EH (cell line): ENCODE measurements at places on chromosomes 2 and 18.
A peak's percentile ranks its signal among the peaks of the same experiment; 100 is the strongest.

DNA sequence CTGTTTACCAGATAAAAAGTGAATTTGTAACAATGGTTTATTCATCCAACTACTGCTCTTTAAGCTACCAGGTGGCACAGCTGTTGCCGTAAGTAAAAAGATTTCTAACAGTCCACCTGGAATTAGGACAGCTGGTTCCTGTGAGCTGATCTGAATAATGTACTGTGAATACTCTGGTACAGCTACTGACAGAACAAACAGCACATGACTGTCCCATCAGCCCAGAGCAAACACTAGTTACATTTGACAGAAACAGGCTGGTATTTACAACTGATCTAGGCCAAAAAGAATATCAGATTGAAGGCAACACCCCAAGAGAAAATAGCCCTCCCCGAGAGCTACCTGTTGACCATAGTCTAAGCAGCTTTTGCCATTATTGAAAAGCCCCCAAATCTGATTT lies 840.4 kb downstream of the CPS1 start:
- DNase-seq: no peak

- no peak for DNase-seq
Observed at GRCh38 chr2:8837795-8838140, 355 bp upstream of the KIDINS220 start.

DNA sequence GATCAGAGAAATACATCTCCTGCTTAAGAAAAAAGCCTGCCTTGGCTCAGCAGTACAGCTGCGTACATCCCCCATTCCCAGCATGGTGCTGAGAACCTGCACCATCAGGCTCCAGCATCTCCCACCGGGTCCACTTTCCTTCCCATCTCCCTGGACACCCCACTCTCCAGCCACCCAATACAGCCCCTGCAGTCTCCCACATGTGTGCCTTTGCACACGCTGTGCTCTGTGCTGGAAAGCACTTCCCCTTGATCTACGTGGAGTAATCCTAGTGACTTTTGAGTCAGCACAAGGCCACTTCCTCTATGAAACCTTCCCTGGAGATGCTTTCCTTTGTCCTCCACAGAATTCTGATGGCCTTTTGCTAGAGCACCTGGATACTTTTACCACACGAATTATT lies 17.0 kb downstream of the STAT1 start:
- DNase-seq: no peak

- no peak for DNase-seq
Observed at GRCh38 chr2:69285379-69285894, 101.6 kb downstream of the GFPT1 start.

- no peak for DNase-seq
Observed at GRCh38 chr2:84732897-84733778, 147.7 kb downstream of the TRABD2A start.

DNA sequence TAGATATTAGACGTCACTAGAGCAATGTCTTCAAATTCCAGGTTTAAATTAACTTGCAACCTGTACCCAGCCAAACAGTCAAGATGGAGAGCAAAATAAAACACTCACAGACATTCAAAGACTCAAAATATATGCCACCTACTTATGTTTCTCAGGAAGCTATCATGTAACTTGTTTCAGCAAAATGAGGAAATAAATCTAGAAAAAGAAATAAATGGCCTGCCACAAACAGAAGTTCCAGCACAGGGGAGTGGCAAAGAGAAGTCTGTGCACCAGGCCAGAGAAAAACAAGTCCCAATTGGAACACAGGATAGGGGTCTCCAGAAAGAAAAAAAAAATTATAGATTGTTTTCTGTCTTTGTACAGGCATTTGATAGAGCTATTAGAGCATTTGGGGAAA lies 96.7 kb downstream of the LRP2 start:
- DNase-seq: no peak

DNA sequence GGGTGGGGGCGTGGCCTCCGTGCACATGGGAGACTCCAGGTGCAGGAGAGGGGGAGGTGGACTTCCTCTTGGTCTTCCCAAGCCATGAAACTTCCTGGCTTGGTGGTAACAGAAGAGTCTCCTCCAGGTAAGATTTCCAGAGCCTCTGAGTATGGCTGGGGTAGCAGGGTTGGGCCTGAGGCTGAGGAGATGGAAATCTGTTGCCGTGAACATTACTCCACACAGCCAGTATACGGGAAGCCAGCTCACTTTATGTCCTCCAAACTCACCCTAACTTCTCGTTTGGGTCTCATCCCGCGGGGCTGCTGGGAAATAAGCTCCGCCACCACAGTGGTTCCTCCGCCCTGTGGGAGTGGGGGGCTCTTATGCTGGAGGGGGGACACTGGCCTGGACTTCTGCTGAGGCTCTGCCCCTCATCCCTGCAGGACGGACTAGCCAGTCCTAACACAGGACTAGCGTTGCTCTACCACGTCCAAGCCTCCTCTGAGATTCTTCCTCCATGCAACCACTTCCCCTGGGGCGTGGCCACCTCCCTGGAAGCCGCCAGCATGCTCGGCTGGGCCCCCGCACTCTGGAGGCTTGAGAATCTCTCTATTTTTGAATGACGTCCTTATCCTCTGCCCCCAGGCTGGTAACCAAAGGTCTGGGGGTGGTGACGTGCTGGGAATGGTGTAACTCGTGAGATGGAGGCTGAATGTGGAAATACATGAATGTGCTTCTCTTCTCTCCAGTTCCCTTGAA lies 777 bp upstream of the RAB17 start:
- DNase-seq: no peak

DNA sequence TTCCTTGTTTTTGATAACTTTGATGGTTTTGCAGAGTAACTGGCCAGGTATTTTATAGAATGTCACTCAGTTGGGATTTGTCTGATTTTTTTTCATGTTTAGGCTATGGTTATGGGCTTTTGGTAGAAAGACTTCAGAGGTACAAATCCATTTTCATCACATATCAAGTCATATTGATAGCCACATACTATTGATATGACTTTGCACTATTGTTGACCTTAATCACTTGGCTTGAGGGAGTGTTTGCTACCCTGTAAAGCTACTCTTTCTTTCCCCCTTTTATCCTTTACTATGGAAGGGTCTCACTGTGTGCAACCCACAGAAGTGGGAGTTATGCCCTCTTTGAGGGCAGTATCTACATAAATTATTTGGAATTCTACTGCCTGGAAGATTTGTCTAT lies 109.8 kb downstream of the BABAM2 start:
- no peak for DNase-seq

GRCh38 chr18:68841301-68841700 lies 43.4 kb downstream of the CCDC102B start:
- DNase-seq: no peak

GRCh38 chr2:60819155-60819862 lies 62.1 kb upstream of the REL start:
- DNase-seq: no peak

DNA sequence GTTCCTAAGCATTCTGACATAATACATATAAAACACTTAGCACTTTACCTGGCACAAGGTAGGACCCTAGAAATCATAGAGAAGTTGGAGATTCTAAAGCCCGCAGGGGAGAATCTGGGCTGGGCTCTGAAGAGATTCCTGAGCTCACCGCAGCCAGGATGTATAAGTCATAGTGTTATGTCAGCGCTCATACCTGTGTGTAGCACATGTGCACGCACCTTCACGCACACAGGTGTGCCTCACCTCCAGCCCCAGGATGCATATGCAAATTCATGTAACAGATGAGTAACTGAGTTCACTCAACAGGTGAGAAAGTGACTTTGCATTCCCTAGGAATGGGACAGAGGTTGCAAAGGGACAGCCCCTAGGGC lies 7.9 kb upstream of the SDC1 start:
- no peak for DNase-seq

GRCh38 chr2:236910781-236911495 lies 174.8 kb upstream of the COPS8 start:
- no peak for DNase-seq

GRCh38 chr2:48391616-48392015 lies 138.3 kb upstream of the STON1 start:
- no peak for DNase-seq

- peak; percentile 21 for DNase-seq
Observed at GRCh38 chr2:163649080-163649479, 86.7 kb downstream of the FIGN start.

DNA sequence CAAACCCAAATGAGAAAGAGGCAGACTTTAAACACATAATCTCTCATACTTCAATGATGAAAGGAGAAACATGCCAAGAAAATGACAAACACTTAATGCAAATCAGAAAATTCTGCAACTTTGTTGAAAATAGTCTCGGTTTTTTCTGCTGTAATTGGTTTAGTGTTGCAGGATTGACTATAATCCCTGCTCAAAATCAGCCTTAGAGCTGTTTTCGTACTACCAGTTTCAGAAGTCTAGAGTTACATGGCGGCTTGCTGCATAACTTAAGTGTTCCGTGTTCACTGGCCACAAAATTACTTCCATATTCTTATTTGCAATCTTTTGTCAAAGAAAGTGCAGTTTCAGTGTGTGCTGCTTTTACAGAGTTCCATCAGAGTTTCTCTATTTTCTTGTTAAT lies 48.9 kb upstream of the ITGAV start:
- peak; percentile 65 for DNase-seq

GRCh38 chr2:102129951-102130646 lies 12.4 kb upstream of the IL1R1 start:
- no peak for DNase-seq

DNA sequence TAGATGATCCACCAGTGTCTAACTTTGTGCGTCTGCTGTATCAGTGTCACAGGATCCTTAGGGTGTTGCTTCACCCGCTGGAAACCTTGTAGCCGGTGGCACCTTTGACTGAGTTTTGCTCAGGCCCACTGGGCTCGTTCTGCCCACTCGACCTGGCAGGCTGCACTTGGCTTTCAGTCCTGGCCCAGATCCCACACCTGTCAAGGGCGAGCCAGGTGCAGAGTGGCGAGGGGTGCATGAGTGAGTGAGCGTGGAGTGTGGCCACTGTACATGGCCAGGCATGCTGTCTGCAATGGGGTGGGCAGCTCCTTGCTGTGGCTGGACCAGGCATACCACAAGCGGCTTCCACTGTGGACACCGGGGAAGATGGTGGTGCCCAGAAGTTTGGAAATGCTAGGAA lies 179.0 kb downstream of the FAM210A start:
- DNase-seq: no peak

DNA sequence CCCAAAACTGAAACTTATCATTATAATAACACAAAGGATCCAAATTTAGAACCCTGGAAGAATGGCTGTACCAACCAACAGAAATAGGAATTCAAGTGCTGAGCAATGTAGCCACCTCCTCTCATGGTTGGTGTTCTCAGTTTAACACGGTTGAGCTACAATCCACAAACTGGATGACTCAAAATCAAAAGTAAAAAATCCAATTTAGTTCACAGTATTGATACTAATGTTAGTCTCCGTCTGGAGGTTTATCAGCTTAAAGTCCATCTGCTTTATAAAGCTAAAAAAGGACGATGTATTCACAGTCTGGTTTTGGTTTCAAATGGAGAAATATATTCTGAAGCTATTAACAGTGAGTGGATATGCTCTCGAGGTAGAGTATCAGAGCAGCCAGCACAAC lies 40.5 kb downstream of the CNTNAP5 start:
- DNase-seq: no peak

DNA sequence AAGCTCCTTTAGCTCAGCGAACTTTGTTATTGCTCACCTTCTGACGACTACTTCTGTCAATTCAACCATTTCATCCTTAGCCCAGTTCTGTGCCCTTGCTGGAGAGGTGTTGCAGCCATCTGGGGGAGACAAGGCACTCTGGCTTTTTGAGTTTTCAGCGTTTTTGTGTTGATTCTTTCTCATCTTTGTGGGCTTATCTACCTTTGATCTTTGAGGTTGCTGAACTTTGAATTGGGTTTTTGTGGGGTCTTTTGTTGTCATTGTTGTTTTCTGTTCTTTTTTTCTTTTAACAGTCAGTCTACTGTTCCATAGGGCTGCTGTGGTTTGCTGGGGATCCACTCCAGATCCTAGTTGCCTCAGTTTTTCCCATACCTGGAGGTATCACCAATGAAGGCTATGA lies 57.3 kb downstream of the GTF3C3 start:
- DNase-seq: no peak

- no peak for DNase-seq
Observed at GRCh38 chr2:232545511-232546375, 4.6 kb downstream of the TIGD1 start.

DNA sequence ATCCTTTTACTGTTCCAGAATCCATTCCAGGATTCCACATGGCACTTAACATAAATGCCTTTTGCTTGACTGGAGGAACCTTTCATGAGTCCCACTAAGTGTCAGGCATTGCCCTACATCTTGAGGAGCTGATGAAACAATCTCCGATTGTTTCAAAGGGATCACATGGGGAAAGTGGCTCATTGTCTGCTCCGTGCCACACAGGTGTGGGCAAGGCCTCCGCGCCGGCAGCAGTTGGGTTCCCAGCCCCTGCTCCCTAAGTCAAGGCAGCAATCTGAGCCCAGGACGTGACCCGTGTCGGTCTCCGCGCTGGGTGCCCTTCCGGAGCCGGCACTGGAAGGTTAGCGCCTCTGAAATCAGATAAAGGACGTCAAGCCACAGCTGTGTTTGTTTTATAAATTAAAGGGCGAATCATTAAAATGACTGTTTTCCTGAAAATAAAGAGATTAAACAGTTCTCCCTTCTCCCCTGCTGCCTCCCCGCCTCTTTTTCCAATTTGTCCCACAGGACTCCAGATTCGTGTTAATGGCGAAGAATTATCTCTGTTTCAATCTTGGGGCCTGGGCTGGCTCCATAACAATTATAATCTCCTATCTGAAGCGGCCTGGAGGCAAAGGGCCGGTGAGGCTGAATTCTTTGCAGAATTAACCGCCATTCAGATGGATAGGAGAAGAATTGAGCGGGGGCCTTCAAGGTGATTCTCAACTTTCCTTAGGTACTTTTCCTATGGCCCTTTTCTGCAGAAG lies 84.3 kb upstream of the FZD7 start:
- peak; percentile 56 for DNase-seq

DNA sequence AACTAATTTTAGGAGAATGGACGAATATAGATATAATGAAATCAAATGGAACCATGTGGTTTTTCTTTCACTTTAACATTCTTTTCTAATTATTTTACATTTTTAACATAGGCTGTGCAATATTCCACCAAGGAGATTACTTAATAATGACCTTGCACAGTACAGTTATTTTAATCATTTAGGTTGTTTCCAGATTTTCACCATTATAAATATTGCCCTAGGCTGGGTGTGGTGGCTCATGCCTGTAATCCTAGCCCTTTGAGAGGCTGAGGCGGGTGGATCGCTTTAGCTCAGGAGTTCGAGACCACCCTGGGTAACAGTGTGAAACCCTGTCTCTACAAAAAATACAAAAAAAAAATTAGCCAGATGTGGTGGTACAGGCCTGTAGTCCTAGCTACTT lies 14.5 kb upstream of the DRC1 start:
- no peak for DNase-seq
